Effector CD4-positive, alpha-beta T cell (primary cell): ENCODE measurements at places on chromosomes 13 and 19.

DNA sequence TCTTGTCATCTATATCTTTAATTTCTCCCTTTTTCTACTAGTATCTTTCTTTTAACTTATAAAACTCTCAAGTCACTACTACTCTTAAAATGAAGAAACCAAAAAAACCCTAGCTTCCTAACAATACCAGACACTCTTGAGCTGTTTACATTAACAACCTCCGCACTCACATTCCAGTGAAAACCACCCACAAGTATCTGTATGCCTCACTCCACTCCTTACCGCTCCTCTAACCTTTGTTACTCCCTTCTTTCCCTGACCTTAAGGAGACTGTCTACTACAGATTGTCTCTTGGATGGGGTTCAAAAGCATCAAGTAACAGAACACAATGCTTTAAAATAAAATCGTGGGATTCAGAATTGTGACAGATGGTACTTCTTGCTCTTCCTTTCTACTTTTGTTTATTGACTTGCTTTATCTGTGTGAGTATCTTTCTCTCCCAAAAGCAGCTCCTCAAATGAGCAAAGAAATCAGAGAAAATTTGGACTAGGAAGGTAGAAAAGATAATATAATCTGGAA, 110.0 kb upstream of the FBXL3 start:
- DNase-seq: no peak

DNA sequence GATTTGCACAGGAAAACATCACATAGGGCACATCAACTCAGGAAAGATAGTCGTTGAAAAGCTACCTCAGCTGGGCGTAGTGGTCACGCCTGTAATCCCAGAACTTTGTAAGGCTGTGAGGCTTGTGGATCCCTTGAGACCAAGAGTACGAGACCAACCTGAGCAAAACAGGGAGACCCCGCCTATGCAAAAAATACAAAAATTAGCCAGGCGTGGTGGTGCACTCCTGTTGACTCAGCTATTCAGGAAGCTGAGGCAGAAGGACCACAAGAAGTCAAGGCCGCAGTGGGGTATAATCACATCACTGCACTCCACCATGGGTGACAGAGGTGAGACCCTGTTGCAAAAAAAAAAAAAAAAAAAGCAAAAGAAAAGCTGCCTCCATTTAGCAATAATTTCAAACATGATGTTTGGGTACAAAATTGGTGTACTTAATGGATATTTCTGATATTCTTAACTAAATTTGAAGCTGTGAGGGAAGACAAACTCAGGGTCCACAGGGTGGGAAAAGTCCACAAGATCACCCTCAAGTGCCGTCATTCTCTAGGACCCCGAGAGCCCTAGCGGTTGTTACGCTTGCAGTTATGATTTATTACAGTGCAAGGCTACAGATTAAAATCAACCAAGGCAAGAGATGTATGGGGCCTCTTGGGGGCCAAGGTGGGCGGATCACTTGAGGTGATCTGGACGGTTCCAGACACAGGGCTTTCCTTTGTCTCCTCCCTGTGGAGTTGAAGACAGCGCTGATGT, 42.5 kb upstream of the LDLR start:
- DNase-seq: no peak

GRCh38 chr13:43365039-43365344, 341.6 kb downstream of the DNAJC15 start:
- DNase-seq: no peak

DNA sequence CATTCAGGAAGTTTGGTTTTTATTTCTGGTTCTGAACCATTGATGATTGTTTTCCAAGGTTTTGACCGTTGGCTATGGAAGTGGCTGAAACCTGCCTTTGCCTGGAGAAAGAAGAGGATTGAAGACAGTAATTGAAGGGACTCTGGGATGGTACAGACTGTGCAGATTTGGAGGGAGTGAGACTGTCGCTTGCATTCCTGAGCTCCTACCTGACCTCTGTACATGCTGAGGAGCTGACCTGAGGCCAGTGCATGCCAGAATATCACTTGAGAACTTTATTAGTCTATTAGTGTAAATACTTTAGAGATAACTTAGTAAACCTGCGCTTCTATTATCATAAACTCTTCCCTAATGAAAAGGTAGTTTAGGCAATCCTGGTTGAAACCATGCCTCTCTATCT, 276.4 kb downstream of the IRS2 start:
- no peak for DNase-seq

GRCh38 chr13:74569251-74569650, 435.0 kb upstream of the KLF12 start:
- DNase-seq: no peak

DNA sequence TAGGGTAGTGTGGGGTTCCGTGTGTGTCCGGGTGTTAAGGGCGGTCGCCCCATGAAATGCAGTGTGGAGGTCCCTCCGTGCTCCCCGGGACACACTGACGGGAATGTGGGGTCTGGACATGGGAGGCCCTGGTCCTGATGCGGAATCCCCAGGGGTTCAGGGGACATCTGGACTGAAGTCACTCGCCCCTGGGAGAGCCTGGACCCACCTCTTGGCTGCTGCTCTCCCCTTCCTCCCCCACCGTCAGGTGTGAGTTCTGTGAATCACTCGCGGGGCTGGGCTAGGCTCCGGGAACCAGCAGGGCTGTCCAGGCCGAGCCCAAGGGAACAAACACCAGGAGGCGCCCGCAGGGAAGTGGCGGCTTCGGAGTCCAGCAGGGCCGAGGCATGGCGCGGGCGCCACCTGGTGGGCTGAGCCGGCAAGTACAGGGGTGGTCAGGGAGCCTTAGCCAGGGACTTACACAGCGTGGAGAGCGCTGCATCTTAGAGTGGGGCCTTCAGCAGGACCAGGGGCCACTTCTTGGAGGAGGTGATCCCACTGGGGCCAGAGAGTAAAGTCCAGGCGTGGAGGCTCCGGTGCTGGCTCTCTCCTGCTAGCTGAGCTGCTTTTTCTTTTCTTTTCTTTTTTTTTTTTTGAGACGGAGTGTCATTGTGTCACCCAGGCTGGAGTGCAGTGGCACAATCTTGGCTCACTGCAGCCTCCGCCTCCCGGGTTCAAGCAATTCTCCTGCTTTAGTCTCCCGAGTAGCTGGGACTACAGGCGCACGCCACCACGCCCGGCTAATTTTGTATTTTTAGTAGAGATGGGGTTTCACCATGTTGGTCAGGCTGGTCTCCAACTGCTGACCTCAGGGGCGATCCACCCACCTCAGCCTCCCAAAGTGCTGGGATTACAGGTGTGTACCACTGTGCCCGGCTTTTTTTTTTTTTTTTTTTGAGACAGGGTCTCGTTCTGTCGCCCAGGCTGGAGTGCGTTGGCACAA, 20.1 kb downstream of the WTIP start:
- peak; percentile 76 for DNase-seq

DNA sequence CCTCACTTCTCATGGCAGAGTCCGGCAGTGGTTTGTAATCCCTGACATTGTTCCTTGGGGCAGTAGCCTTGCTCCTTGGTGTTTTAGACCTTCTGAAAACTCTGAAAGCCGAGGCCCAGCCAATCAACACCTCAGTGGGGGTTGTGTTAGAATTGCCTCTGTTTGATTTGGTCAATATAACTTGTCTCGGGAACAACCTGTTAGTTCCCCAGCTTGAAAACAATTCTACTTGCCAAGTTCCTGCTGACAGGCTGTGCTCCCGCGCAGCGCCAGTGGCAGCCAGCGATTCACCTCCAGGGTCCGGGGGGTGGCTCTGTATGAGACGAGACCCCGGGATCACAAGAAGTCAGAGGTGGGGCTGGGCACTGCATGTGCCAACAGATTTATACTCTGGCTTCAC, 81.4 kb upstream of the MEDAG start:
- DNase-seq: no peak
